Neural progenitor cell (in vitro differentiated cells): ENCODE measurements at places on chromosomes 6 and 20. TPM values are rescaled to one million over a fixed set of nuclear protein-coding genes. Genes with fewer than 3 reads are reported as not detected.
A peak's percentile ranks its signal among the peaks of the same experiment; 100 is the strongest.

DNA sequence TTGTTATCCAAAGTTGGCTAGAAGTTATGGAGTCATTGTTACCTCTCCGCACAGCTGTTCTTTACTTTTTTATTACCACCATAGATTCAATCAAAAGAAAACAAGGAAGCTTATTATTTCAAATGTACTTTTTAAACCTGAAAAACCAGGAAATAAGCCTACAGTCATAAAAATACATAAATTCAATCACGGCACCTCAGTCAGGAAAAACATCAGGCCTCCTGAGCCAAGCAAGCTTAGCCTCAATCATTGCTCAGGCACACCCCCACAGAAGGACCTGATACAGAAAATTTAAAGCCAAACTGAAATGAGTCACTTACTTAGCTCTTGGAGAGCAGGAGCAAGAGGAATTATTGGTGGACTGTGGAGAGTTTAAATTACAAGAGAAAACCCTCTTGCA is 44.3 kb downstream of the MARCKS start:
- DNase-seq: no peak
- no peaks in the 10 kb centered on the region for H3K4me1 ChIP-seq
- H3K36me3 ChIP-seq: no peaks in the 10 kb centered on the region
- H3K4me3 ChIP-seq: no peak overlapping the region

- H3K27ac ChIP-seq: no peak overlapping the region
- no peaks in the 10 kb centered on the region for H3K27me3 ChIP-seq
- no peaks in the 10 kb centered on the region for H3K36me3 ChIP-seq
- no peak for DNase-seq
Measured at GRCh38 chr20:48689388-48689787, 138.4 kb downstream of the PREX1 start.

GRCh38 chr6:127554435-127555006 is 22.5 kb upstream of the C6orf58 start:
- DNase-seq: peak; percentile 62
- no peaks in the 10 kb centered on the region for H3K27me3 ChIP-seq
- no peak overlapping the region for H3K4me3 ChIP-seq
- no peaks in the 10 kb centered on the region for H3K36me3 ChIP-seq

- no peak for DNase-seq
- H3K27me3 ChIP-seq: peaks cover 13% of the 10 kb centered on the region
- no peaks in the 10 kb centered on the region for H3K36me3 ChIP-seq
- H3K27ac ChIP-seq: no peak overlapping the region
- H3K4me3 ChIP-seq: no peak overlapping the region
Measured at GRCh38 chr20:59785986-59786795, 147.2 kb downstream of the SYCP2 start.

DNA sequence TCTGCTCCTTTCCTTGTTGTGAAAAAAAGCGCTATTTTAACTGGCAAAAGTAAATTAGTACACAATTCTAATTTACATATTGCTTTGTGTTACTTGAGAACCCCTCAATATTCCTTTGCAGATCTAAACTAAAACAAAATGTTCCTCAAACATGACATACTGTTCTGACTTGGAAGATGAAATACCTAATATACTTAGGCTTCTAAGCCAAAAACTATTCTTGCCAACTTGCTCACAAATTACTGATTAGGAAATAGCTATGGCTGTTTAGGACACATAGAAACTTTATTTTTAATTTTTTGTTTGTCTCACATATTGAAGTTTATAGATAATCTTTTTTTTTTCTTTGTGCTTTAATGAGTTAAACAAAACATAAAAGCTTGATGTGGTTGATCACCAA is 542.2 kb downstream of the GRIK2 start:
- H3K36me3 ChIP-seq: no peaks in the 10 kb centered on the region
- H3K4me1 ChIP-seq: peaks cover 8% of the 10 kb centered on the region
- no peak overlapping the region for H3K27ac ChIP-seq
- no peak overlapping the region for H3K4me3 ChIP-seq

GRCh38 chr20:41470362-41471095 is 103.9 kb upstream of the EMILIN3 start:
- no peaks in the 10 kb centered on the region for H3K4me1 ChIP-seq
- no peak overlapping the region for H3K4me3 ChIP-seq
- no peak for DNase-seq

PAX1 gene
- total RNA-seq: not detected in 2 replicates

PPP1R3G gene
- total RNA-seq: 0.15 and 0.36 TPM in 2 replicates
